C1 segment of cervical spinal cord (tissue), 14 donors: ENCODE measurements at places on chromosomes 7 and 10.

- DNase-seq: no peak
Observed at GRCh38 chr10:84158550-84158949, 15.1 kb upstream of the GPR15LG start.

DNA sequence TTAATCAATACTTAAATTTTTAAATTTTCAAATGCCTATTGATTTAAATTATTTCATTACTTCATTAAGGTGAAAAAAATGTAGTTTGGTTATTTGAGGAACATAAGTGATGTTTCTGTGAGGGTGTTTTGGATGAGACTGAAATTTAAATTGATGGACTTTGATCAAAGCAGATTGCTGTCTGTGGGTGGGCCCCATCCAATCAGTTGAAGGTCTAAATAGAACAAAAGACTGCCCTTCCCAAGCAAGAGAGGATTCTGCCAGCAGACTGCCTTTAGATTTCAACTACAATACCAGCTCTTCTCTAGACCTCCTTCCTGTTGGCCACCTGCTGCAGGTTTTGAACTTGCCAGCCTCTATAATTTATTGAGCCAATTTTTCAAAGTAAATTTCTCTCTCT is 14.5 kb upstream of the GPR37 start:
- DNase-seq: no peak

GRCh38 chr10:99709480-99710229 is 22.3 kb downstream of the COX15 start:
- DNase-seq: no peak

DNA sequence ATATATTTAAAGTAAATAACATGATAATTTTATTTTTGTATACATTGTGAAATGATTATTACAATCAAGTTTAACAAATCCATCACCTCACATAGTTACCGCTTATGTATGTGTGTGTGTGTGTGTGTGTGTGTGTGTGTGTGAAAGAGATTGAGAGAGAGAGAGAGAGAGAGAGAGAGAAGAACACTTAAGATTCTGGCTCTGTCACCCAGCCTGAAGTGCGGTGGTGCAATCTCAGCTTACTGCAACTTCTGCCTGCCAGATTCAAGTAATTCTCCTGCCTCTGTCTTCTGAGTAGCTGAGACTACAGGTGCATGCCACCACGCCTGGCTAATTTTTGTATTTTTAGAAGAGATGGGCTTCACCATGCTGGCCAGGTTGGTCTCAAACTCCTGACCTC is 17.8 kb downstream of the LYZL1 start:
- DNase-seq: no peak

DNA sequence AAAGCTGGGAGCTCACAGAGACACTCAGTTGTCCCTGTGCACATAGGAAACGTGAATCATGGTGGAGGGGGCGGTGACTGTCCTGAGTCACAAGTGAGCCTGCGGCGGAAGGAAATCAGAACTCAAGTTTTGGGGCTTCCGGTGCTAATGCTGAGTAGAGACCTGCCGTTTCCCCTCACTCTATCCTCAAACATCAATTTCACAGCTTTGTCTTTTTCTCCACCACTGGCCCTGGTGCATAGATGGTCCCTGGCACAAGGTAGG is 21.9 kb downstream of the ADCYAP1R1 start:
- no peak for DNase-seq

- DNase-seq: no peak
Observed at GRCh38 chr10:3687510-3688081, 97.4 kb downstream of the KLF6 start.

DNA sequence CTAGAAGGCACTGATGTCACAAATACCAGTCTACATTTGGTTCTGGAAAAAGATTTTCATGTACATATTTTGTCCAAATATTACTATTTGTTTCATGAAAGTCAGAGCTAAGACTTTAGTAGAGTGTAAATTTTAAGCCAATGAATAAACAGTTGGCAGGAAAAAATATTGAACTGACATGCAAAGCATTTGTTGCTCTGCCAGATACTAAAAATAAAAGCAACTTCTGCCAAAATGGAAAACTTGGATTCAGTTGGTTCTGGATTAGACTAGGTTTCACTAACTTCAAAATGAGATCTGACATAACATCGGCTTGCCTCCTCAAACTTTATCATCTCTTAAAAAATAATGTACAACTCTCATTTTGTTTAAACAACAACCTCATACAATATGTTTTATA is 34.9 kb downstream of the FAM204A start:
- no peak for DNase-seq

- no peak for DNase-seq
Observed at GRCh38 chr7:120370954-120371353, 98.0 kb downstream of the KCND2 start.

DNA sequence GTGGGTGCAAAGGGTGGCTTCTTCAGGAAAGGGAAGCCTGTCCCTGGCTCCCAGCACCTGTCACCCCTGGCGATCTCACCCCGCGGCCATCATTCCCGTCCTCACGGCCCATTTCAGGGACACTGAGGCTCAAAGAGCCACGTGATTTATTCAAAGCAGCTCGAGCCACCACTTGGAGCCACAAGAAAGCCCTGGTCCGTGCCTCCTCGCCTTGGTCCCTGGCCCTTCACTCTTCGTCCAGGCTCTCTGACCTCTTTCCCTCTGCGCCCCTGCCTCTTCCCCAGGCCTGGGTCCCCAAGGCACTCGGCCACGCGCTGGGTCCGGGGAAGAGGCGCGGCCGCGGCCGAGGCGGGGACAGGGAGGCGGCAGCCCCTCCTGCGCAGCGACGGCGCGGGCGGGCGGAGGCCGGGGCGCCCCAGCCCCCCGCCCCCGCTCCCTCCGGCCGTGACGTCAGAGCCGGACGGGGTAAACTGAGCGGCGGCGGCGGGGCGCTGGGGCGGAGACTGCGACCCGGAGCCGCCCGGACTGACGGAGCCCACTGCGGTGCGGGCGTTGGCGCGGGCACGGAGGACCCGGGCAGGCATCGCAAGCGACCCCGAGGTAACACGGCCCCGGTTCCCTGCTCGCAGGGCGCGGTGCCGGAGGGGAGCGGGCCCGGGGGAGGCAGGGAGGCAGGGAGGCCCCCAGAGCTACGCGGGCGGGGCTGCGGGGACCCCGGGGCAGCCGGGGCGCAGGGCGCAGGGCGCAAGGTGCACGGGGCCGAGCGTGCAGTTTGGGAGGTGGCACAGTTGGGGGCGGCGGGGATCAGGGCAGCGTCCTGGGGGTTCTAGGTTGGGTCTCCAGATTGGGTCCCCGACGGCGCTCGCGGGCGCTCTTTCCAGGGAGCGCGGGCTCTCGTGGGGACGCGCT is at the start of gene SLC18A2:
SLC18A2 (plus strand) TSS at position 494 of the 909 bp plus-strand sequence. CDS start 580 bp downstream, outside the sequence.
- no peak for DNase-seq

- DNase-seq: no peak
Observed at GRCh38 chr7:102916426-102916825, 3.6 kb downstream of the LRRC17 start.

- DNase-seq: no peak
Observed at GRCh38 chr10:70771311-70772194, 13.6 kb downstream of the TBATA start.

GRCh38 chr7:112159351-112159750 is 46.8 kb downstream of the DOCK4 start:
- no peak for DNase-seq

DNA sequence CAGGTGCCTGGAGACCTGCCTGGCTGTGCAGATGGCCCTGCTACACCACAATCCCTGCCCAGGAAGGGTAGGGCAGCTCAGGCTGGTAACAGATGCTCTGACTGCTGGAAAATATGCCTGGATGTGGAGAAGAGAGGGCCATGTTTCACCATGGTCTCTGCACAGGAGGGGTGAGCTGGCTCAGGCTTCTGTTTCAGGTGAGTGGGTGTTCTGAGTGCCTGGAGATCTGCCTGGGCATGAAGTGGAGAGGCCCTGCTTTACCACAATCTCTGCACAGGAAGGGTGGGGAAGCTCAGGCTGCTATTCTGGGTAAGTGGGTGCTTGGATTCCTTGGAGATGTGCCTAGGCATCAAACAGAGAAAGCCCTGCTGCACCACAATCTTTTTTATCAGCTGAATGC is 350.1 kb downstream of the KIF20B start:
- DNase-seq: no peak

GRCh38 chr10:22681783-22682183 is 32.6 kb downstream of the PIP4K2A start:
- no peak for DNase-seq

DNA sequence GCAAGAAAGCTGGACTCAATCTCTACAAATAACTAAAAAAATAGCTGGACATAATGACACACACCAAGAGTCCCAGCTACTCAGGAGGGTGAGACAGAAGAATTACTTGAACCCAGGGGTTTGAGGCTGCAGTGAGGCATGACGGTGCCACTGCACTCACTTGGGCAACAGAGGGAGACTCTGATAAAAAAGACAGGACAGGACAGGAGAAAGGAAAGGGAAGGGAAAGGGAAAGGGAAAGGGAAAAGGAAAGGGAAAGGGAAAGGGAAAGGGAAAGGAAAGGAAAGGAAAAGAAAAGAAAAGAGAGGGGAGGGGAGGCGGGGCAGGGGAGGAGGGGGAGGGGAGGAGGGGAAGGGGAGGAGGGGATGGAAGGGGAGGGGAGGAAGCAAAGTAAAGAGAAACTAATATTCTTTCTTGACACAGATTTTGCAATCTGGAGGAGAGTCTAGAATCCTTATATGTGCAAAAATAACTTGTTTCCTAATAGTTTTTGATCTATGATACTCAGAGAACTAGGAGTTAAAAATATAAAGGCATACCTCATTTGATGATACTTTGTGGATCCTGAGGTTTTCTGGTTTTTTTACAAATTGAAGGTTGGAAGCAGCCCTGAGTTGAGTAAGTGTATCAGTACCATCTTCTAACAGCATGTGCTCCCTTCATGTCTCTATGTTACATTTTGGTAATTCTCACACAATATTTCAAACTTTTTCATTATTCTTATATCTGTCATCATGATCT is 8.0 kb downstream of the SAR1A start:
- no peak for DNase-seq

DNA sequence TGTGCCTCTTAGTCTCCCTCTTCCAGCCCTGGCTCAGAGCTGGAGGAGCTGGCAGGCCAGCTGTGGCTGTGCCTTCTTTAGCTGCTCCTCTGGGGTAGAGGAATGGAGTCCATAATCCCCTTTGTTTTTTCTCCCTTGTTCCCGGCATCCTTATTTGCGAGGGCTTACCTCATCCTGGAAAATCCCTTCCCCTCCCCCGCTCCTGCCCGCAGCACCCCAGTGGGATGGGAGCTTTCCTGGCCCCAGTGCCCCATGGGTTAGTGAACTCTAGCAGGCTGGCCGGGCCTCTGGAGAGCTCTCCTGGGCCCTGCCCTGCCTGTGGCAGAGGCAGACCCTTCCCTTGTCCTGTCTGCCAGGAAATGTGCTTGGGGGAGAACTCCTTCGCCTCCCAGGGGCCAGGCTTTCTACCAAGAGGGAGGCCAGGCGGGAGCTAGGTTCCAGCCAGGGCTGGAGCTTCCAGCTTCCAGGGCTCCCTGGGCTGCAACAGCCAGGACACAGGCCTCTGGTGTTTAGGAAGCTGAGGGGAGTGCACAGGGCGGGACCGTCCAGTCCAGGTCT is 16.5 kb upstream of the TRIM8 start:
- DNase-seq: no peak

- no peak for DNase-seq
Observed at GRCh38 chr10:115049318-115049717, 43.8 kb upstream of the ATRNL1 start.

DNA sequence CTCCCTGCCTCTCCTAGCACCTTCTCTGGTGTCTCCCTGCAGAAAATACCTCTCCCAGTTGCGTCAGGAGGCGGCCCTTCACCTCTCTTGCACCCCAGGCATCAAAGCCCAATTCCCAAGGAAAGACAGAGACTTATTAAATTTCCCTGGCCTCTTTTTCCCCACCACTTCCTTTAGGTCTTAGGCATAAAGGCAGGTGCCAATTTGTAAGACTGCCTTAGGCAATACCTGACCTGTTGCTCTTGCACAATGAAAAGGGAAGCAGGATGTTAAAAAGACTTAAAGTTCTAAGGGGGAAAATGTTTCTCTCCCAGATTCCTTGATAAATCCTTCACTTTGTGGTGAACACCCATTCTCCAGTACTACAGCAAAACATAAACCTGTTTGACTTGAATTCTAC is 186.7 kb downstream of the SLC25A13 start:
- DNase-seq: no peak

- no peak for DNase-seq
Observed at GRCh38 chr10:22308390-22308789, 7.8 kb upstream of the COMMD3 start.

GRCh38 chr10:61903928-61904344 is 2.4 kb downstream of the ARID5B start:
- no peak for DNase-seq

- no peak for DNase-seq
Observed at GRCh38 chr7:300048-300447, 10.1 kb downstream of the FOXL3 start.

- DNase-seq: no peak
Observed at GRCh38 chr10:109914966-109915365, 8.3 kb downstream of the XPNPEP1 start.

DNA sequence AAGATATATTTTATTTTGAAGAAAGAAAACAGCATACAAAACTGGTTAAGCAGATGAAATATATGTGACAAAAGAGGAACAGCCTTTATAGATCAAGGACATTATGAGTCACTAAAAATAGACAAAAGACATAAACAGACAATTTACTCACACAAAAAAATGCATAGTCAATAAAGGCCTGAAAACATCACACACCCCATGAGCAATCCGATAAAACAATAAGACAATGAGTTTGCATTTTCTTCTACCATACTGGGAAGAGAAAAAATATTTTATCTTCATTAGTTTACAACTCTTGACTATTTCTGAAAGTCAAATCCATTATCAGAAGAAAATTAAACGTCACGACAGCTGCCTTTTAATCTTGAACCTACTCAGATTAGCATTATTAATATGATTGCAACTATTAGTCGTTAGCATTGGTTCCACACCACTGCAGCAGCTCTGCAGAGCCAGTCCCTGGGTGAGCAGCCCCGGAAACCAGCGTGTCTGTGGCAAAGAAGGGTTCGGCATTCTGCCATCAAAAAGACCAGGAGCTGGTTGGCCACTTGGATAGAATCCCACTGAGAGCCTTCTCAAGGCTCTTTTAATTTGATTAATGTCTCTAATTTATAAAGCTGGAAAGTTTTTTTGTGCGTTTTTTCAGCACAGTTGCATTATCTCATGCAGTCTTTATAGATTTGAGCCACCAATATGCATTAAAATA is 305.4 kb upstream of the SHH start:
- no peak for DNase-seq

- no peak for DNase-seq
Observed at GRCh38 chr7:68862736-68863135, 735.5 kb upstream of the AUTS2 start.

DNA sequence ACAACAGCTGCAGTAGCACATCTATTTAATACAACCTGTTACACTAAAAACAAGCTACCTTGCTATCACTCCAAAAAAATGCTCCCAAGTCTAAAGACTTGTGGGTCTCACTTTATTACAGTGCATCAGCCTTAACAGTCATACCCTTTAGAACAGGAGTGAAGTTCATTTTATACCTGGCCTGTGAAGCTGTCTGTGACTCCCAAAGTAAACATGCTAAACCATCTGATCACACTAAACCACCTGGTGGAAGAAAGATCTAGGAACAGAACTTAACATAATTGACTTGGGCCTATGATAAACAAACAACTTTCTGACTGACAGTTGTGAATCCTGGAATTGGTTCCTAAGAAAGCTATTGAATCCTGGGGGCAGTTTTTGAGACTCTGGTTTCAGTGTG is 80.9 kb upstream of the ATP6V0A4 start:
- DNase-seq: no peak
